ENCODE measurements at places on chromosomes 5 and 9.

GRCh38 chr5:172849606-172850453 is 15.8 kb downstream of the ERGIC1 start:
- no peak for DNase-seq

DNA sequence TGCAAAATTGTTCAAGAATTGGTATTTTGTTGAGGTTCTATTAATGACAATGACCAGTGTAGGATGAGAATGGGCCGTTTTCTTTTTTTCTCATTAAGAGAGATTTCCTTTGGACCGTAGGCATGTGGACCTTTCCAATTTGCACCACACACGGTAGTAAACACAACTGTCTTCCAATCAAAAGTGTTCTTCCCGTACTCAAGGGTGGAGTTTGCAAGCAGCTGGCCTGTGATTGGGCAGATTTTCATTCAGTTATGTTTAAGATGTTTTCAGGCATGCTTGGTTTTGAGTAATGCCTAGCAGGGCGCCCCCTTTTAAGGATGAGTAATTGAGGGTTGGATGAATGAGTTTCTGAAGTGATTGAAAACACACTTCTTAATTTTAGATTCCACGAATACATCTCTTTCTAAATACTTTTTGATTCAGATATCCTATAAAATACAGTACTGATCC is 2.5 kb downstream of the KDM3B start:
- no peak for DNase-seq

- no peak for DNase-seq
Measured at GRCh38 chr9:90074316-90074962, 469.6 kb downstream of the GADD45G start.

DNA sequence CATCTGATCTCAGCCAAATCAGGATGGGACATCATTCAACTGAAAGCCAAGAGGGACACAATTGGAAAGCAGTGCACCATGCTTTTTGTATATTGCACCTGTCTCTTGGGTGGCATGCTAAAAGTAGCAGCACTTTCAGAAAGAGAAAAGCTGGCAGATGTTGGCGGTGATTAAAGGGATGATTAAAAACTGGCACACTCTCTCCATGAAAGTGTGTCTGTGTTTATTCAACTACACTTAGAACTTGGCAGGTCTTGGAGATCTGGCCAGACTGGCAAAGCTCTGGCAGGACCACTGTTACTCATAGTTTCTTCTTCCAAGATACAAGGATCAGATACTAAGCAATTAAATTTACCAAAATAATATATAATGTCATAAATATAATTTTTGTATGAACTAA is 112.9 kb upstream of the ELAVL2 start:
- no peak for DNase-seq

DNA sequence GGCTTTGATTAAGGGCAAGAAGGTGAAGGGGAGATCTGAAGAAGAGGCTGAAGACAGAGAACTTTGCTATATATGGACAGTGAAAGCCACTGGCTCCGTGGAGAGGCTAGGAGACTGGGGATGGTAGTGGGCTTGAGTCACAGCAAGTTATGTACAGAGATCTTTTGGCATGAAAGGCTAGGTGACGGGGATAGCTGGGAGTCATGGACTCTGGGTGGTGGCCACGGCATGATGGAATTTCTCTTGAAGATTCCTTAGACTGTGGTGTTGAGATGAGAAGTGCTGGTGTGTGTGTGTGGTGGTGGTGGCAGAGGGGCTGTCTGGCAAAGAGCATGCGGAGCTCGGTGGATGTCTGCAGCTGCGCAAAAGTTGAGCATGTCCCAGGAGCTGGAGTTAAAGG is 120.6 kb upstream of the STC2 start:
- DNase-seq = no peak

- DNase-seq = no peak
Measured at GRCh38 chr9:111036946-111037345, 1.3 kb downstream of the LPAR1 start.

DNA sequence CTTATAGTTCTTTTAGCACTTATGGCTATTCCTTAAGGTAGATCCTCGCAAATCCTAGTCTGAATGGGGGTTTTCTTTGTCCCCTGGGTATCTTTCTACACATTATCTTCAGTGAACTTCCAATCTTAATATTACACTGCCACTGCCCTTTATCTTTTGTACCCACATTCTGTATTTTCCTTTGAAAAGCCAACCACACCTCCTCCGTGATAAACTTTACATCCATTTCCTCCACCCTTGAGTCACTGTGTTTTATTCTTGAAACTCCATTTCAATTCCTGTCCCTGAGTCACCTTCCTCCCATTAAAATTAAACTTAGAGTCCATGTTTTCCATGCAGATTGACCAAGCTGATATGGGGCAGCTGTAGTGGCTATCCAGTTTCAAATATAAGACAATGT is 43.2 kb upstream of the RICTOR start:
- DNase-seq = no peak

- DNase-seq = no peak
Measured at GRCh38 chr5:132813599-132814502, 749 bp downstream of the SOWAHA start.

- no peak for DNase-seq
Measured at GRCh38 chr5:174397206-174397605, 327.2 kb upstream of the MSX2 start.

- DNase-seq = peak; percentile 65
Measured at GRCh38 chr9:23850690-23851629, 24.9 kb upstream of the ELAVL2 start.

DNA sequence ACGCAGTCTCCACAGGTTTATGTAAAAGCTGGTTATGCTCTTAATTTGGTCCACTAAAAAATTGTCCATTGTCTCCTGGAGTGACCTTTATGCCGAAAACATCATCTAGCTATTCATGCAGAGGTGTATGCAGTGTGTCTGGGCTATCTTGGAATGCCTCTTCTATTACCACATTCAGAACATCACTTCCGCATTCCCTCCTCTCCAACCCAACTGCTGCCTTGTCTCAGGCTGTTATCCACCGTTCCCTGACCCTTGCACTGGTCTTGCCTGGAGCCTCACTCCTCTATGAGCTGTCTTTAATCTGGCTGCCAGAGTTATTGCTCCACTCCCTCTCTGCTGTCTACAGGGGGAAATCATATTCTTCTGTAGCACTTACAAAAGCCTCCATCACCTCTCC is 214.1 kb upstream of the ANKRD55 start:
- DNase-seq = no peak

- DNase-seq = no peak
Measured at GRCh38 chr5:174305241-174305681, 259.8 kb downstream of the NSG2 start.

- DNase-seq = peak; percentile 12
Measured at GRCh38 chr5:7676455-7676854, 174.5 kb downstream of the CFAP90 start.

DNA sequence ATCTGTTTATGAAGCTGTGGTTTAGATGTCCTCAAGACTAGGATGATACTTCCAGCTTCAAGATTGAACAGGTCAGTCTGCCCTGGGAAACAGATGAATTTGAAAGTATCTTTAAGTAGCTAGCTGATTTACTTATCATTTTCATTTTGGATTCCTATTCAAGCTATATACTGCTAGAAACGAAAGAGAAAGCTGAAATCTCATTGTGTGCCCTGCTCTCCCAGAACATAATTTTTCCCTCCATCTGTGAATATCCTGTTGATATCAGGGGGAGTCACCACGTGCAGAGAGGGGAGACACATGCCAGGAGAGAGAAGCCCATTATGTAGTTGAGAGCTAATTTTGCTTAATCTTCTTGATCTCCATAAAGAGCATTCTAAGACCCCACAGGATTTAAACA is 439.1 kb downstream of the NR2F1-AS1 start:
- DNase-seq = no peak

DNA sequence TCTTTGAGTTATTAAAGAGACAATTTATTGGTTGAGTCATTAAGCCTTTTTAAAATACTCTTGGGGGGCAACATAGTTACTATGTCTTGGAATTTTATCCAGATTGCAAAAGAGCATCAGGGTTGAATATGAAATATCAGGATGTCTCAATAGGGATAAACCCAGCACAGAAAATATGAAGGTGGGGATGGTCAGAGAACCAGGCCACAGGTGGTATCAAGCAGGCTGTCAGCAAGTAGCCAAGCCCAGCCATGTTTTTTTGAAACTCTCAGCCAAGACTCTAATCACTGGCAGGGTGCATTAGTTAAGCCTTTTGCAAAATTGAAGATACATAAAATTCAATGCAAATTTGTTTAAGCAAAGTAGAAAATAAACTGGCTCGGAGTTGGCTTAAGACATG is 468.9 kb downstream of the DTWD2 start:
- DNase-seq = no peak

DNA sequence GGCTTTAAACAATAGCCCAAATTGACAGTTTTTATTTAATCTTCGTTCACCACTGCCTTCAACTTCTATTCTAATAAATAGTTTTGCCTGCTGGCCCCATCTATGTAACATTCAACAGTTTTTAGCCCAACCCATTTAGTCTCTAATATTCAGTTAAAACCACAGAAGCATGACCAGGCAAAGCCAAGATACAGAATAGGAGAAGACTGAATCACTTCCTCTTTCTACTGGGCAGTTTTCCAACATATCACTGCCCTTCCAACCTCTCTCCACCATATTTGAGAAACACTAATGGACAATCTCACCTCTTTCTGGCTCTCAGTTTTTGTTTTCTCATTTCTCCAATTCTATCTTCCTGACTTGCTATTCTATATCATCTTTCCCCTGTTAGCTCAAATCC is 352.9 kb downstream of the DNAH5 start:
- DNase-seq = no peak

- no peak for DNase-seq
Measured at GRCh38 chr9:14221558-14221957, 92.4 kb downstream of the NFIB start.

GRCh38 chr5:168752012-168752411 is 172.8 kb upstream of the PANK3 start:
- no peak for DNase-seq

- DNase-seq = no peak
Measured at GRCh38 chr9:6078382-6079105, 63.1 kb upstream of the RANBP6 start.

- no peak for DNase-seq
Measured at GRCh38 chr9:137765536-137765935, 112.0 kb upstream of the CACNA1B start.

DNA sequence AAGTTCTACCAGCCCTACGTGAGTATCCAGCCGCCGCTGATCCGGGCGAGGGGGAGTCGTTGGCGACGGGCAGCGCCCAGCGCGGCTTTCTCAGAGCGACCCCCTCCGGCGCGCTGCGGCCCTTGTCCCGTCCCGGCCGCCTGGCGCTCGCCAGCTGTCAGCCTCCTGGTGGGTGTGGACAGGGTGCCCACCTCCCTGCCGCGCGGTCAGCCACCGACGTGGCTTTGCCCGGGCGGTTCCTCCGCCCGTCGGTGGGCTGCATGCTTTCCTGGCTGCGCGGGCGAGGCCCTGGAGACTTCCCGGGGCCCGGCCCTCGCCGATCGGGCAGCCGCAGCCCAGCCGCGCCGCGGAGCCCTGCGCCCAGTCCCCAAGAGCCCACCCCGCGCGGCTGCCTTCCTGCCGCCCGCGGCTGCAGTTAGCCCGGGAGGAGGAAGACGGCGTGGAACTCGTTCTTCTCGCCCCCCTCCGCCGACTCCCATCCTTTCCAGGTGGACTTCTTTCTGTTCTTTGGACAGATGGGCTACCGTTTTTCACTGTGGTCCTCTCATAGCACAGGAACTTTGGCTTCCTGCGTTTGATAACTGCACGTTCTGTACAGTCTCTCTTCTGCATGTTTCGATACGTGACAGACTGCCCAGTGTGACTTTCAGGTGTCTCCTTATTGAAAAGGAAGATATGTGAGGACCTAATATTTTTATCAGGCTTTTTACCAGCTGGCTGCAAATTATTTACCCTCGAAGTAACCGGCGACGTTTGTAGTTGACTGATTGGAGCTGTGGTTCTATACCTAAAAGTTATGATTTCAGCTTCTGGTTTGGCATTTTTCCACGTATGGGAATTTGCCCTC is 577 bp downstream of the AP3S1 start:
- peak; percentile 73 for DNase-seq

GRCh38 chr5:126186210-126186609 is 237.0 kb upstream of the GRAMD2B start:
- DNase-seq = no peak

DNA sequence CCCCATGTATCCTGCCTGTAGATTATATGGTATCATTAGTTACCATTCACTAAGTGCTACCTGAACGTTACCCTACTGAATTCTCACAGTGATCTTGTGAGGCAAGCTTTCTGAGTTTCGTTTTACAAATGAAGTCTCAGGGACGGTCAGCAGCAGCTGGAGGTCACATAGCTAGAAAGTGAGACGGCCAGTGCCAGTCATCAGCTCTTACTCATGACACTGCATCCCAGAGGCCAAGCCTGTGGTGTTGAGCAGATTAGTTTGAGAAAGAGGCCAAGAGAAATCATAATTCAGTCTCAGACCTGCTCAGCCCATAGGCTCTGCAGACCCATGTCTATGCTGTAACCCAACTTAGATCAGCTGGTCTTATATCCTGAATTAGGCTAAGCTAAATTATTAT is 95.7 kb upstream of the EGFLAM start:
- DNase-seq = no peak

- DNase-seq = no peak
Measured at GRCh38 chr5:666816-667498, 26.2 kb downstream of the TPPP start.

GRCh38 chr9:36855448-36856315 is 178.4 kb downstream of the PAX5 start:
- no peak for DNase-seq

DNA sequence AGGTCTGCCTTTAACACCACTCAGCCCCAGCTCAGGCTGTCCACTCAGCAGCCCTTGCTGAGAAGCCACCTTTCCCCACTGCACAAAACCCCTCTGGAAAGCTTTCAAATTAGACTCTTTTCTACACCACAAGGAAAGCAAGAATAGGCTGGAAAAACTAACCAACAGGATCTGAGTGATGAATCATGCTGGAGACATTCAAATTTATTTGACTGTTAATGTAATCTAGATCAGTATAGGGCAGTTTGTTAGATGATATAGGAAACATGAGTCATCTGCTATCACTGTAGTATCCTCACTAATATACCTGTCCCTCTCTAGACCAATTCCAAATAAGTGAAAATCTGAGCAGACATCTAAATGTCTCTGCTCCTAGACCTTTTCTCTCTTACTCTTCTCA is 127.8 kb upstream of the PAM start:
- no peak for DNase-seq

DNA sequence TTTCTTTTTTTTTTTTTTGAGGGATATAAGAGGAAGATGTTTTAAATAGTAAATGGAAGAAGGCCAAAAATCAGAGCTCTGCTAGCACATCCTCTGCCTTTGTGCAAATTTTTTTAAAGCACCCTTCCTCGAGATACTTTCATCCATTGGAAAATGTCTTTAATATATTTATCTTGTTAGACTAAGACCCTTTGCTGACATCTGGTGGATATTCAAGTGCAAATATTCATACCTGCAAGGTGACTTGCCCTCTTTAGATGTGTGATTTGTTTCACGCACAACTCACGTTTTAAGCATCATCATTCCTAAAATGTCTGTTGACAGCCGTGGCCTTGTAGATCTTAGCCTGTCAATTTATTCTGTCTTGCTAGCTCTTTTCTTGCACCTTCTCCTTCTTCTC is 258.5 kb downstream of the AGTPBP1 start:
- no peak for DNase-seq

GRCh38 chr5:83895860-83896259 is 175.2 kb upstream of the HAPLN1 start:
- no peak for DNase-seq

- no peak for DNase-seq
Measured at GRCh38 chr9:33498387-33498786, 24.7 kb upstream of the NOL6 start.

- no peak for DNase-seq
Measured at GRCh38 chr5:66273121-66273520, 129.0 kb downstream of the SREK1 start.

- no peak for DNase-seq
Measured at GRCh38 chr5:107248066-107248695, 422.6 kb downstream of the EFNA5 start.

- DNase-seq = no peak
Measured at GRCh38 chr9:105132606-105133005, 111.8 kb upstream of the SLC44A1 start.
